ENCODE measurements at places on chromosomes 2 and 18.

GRCh38 chr2:226660526-226660925 is 139.1 kb downstream of the IRS1 start:
- DNase-seq, result no peak

DNA sequence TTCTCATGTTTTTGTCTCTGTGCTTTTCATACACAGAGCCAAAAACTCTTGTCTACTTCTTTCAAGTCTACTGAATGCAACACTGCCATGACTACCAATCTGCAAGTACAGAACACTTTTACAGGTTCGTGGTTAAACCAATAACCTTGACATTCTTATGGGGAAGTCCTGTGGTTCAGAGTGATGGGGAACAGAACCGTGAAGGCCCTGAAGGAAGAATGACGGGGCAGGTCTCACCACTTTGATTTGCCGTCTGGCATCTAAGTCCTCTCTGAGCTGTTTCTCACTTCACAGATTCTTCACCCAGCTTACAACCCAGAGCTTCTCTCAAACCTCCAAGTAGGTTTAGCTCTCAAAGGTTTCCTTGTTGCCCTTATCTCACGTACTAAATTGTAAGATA is 117.5 kb upstream of the SNTG2 start:
- DNase-seq, result no peak

DNA sequence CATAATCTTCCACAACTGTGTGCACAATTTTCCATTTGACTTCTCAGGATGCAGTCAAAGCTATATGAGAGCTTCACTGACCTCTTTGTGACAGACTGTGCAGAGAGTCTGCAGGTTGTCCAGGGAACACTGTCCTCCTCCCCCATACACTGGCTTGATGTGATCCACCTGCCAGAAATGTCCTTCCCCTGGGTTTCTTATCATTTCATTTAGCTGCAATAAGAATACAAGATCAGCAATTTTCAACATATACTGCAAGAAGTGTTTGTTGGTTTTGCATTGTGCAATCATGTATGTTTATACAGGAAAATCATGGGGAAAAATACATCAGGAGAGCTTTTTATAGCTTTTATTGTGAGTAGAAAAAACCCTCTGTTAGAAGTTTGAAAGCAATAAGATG is 150.7 kb downstream of the RAB3GAP1 start:
- DNase-seq, result no peak

DNA sequence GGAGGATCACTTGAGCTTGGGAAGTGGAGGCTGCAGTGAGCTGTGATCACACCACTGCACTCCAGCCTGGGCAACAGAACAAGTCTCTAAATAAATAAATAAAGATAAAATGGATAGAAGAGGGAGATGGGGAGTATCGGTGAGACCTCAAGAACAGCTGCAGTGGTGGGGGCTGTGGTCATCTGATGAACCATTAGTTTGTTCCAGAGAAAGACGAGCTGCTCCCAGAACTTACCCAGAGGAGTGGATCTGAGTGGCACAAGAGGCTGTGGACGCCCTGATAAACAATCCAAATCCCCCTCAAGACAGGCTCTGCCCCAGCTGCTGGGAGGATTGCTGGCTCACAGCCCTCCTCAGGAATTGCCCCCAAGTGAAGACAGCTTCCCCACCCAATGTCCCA is 26.7 kb downstream of the TMEM127 start:
- no peak for DNase-seq

DNA sequence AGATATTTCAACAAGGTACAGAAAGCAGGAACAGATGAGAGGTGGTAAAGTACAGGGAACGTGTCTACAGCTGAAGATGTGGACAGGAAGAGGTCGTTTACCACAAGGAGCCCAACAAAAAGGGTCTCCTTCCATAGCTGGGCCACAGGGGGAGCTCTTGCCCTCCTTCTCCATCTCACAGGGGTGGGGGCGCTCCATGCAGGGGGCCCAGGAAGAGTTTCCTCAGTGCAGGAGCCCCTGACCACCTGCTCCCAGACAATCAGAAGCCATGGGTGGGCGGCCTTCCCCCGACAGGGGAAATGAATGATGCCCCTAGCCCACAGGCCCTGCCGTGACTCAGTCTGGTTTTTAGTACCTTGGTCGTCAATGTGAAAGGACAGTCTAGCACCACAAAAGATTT is 163.6 kb upstream of the ZNF516 start:
- no peak for DNase-seq

- DNase-seq, result no peak
Observed at GRCh38 chr2:215527736-215528135, 91.9 kb upstream of the FN1 start.

DNA sequence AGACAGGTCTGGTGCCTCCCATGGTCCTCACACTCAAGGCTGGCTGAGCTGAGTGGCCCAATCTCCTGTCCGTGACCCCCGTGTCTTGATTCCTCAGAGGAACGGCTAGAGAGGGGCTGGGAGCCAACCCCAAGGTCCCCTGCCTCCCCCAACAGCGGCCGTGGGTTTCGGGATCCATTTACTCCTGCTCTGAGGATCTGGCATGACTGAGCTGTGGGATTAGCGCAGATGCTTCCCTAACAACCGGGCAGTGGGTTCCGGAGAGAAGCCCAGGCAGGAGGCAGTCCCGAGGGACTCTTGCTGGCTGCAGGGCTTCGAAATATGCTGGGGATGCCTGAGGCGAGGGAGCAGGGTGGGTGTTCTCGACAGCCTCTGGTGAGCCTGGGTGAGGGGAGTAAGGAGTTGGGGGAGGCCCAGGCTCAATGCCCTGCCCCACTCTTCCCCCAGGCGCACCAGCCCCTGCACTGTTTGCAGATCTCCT is 18.9 kb downstream of the GPR35 start:
- no peak for DNase-seq

- peak; percentile 50 for DNase-seq
Observed at GRCh38 chr2:108288534-108289106, at the start of gene SULT1C2. TSS of gene SULT1C2 (plus strand) at chr2:108288895. CDS start at chr2:108293668, 4,773 bp downstream.

DNA sequence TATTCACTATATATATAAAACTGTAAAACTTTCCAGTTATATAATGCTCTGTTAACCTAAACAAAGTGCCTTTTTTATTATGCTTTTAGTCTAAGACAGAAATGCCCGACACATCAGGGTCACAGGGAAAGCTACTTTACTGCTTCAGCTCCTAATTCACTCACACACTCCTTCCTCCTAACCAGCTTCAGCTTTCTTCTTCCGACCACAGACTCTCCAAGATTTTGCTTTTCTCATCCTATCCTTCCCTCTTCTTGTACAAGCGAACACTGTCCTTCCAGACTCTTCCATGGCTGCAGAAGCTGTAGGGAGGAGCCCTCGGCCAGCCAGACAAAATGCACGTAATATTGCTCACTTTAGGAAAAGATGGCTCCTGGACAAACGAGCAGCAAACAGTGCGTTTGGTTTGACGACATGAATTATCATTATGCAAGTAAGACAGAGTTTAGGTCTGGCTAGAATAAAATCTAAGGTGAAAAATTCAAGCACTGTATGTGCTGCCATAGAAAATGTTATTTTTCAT is 47.5 kb upstream of the HNRNPA3 start:
- DNase-seq, result peak; percentile 47

GRCh38 chr18:2348003-2348402 is 223.3 kb downstream of the METTL4 start:
- DNase-seq, result no peak

- no peak for DNase-seq
Observed at GRCh38 chr18:43751835-43752234, 474.5 kb upstream of the SYT4 start.

GRCh38 chr18:374721-375168 is 106.9 kb upstream of the THOC1 start:
- DNase-seq, result no peak

GRCh38 chr18:14086458-14087231 is 45.6 kb downstream of the ZNF519 start:
- DNase-seq, result peak; percentile 46

GRCh38 chr2:70121627-70122372 is 34.5 kb downstream of the PCBP1 start:
- DNase-seq, result no peak

GRCh38 chr2:84493514-84493913 is 22.8 kb upstream of the DNAH6 start:
- DNase-seq, result no peak

GRCh38 chr2:98519851-98520250 is 75.2 kb downstream of the INPP4A start:
- DNase-seq, result no peak

GRCh38 chr2:158970241-158970751 is 1.9 kb downstream of the TANC1 start:
- DNase-seq, result peak; percentile 27

DNA sequence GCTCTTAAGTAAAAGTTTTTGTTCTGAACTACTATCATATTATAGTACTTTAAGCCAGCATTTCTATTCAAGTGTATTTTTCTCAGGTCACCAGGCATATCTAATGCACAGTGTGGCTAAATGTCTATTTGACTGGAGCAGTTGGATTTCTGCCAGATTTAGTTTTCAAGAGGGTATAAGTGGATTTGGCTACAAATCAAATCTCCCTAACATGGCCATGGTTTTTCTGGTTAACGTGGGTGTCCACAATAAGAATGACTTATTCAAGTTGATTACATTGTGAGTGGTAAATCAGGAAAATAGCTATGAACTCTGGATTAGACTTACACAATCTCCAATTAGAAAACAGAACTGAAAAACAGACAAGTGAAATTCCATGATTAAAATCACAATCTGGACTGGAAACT is 5.7 kb upstream of the CHN1 start:
- no peak for DNase-seq

DNA sequence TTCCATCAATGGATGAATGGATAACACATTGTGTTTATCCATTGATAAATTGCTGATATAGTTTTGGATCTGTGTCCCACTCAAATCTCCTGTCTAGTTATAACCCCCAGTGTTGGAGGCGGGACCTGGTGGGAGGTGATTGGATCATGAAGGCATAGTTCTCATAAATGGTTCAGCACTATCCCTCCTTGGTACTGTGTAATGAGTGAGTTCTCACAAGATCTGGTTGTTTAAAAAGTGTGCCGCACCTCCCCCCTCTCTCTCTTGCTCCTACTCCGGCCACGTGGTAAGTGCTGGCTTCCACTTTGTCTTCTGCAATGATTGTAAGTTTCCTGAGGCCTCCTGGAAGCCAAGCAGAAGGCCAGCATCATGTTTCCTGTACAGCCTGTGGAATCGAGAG is 23.9 kb upstream of the SPATA3 start:
- no peak for DNase-seq

GRCh38 chr2:132037527-132038178 is 124.1 kb downstream of the ANKRD30BL start:
- DNase-seq, result no peak

DNA sequence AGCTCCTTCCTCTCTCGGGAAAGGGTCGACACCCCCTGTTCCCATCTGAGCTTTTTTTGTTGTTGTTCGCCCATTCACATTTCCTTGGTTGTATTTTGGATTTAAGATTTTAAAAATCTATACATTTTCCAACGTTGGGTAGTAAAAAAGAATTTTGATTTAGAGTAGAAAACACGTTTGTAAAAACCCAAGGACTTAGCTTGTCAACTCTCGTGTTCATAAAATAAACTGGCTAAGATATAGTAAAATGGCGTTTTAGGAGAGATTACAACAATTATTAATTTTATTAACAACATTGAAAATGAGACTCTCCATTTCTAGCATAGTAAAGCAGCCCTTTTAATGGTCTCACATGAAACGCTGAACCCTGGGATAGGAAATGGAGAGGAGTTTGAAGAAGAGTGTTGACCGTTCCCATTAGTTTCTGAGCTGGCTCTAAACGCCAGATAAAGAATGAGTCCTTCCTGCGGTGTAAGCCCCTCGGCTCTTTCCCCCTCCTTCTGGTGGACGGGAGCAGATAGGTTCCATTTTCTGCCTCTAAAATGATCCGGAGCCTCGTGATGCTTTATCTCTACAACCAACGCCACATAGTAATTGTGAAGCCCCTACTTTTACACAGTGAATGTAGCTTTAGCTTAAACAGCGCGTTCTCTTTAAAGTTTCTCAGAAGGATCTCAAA is 24.0 kb upstream of the ZNF516 start:
- DNase-seq, result no peak

DNA sequence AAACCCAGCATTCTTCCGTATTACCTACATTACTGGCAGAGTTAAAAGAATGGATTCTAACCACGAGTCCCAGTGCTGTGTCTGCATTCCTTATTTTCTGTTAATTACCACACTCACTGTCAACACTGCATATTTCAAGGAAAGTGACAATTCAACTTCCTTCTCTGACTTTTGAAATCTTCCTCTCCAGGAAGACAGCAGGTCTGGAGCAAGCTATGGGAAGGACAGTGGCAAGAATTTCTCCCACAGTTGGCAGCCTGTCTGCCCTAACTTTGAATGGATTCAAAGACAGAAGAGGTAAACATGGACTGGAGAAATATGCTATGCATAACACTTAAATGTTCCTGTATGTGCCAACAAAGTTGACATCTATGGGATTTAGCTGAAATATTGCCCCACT is 700.5 kb upstream of the CHAC2 start:
- no peak for DNase-seq

DNA sequence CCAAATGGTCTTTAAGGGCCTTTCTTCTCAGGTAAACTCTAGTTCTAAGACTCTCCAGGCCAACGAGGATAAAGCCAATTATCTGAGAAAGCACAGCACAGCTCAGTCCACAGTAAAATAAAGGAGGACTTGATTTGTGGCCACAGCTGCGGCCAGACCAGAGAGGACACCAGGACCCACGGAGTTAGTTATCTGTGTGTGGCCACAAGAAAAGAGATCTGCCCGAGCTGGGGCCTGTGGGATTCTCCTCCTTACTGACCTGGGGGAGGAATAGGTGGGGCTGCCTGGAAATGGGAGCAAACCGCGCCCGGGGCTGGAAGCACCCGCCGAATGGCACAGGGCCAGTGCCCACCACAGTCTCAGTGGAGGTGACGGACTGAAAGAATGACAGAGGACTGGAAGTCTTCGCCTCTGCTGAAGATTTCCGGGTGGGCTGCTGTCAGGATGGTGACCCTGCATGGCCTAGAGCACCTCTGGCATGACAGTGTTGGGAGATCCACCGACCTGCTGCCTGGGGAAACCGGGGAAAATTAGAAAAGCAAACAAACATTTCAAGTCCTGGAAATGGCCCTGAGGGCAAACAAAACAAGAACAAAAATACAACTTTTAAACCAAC is 13.3 kb downstream of the PROC start:
- DNase-seq, result no peak

DNA sequence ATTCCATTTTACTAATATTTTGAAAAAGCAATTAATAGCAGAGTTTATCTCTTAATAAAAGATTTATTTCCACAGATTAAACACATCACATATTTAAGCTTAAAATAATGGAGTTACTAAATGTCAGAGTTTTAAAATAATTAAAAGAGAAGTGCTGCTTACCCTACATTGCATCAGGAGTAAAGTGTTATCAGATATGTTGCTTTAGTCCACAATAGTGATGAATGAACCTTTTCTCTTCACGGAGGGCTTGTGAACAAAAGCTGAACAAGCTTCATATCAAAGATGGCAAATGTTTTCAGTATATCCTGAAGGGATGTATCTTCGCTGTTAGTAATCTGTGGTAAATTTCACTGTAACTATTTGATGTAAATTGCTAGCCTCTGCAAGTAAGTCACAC is 69.4 kb upstream of the TTC27 start:
- no peak for DNase-seq

GRCh38 chr18:12593866-12594265 is 64.0 kb downstream of the SPIRE1 start:
- no peak for DNase-seq

- DNase-seq, result peak; percentile 36
Observed at GRCh38 chr2:168030862-168031624, 216.4 kb downstream of the STK39 start.
